ENCODE measurements at places on chromosomes 7 and 10.

GRCh38 chr10:85598646-85599045 lies 767.9 kb downstream of the GRID1 start:
- no peak for DNase-seq

- DNase-seq = no peak
Observed at GRCh38 chr10:120597902-120598301, 140.9 kb downstream of the PLPP4 start.

DNA sequence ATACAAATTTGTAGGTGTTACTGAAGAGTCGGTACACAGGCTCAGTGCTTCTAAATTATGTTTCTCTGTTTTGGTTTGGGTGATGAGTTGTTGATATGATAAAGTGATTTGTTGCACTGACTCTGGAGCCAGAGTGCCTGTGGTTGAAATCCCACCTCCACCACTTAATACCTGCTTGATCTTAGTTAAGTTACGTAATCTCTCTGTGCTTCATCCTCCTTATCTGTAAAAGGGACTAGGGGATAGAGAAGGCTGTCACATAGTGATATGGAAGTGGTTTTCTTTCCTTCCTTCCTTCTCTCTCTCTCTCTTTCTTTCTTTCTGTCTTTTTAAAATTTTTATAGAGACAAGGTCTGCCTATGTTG lies 664 bp upstream of the HPS6 start:
- no peak for DNase-seq

GRCh38 chr10:82643601-82644000 lies 768.6 kb downstream of the NRG3 start:
- DNase-seq = no peak

GRCh38 chr7:128168667-128169210 lies 72.3 kb upstream of the LEP start:
- peak; percentile 55 for DNase-seq

GRCh38 chr10:99357691-99358090 lies 28.5 kb downstream of the CNNM1 start:
- no peak for DNase-seq

GRCh38 chr10:78301481-78301880 lies 267.8 kb downstream of the RPS24 start:
- DNase-seq = no peak

- no peak for DNase-seq
Observed at GRCh38 chr10:72122221-72122620, 33.9 kb upstream of the SPOCK2 start.

DNA sequence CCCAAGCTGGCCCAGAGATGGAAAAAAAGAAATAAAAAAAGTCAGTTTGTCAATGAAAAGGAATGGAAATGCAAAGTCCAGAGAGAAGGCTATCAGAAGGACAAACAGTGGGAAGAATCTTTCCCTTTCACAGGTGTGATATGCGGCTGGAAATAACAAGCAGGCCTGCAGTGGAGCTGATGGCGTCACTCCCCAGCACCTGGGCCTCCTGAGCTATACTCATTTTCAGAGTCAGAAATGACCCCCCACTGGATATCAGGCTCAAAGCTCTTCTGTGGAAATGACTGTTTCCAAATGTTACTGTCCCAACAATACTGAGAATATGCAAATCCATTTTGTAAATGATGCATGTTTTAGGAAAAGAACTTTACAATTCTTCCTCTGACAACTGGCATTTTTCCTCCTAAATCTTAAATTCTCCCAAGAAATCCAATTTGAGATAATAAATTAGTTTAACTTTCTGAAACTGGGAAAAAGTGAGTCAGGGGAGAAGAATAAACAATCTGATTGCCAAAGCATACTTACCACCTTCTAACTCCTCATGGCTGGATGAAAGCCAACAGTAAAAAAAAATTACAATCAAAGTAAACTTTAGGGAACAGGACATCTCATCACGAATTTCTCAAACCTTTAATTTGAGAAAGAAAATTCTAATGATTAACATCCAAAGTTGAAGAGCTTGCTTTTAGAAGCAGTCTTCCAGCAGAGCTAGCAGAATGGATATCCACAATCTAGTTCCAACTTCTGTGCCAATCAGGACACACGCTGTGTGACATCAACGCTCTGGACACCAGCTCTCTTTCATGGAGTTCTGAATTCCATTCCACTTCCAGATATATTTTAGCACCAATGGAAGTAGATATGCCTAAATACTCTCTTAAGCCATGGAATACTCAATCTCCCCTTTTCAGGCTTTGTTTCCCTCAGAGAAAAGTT lies 5.3 kb upstream of the CUZD1 start:
- no peak for DNase-seq

DNA sequence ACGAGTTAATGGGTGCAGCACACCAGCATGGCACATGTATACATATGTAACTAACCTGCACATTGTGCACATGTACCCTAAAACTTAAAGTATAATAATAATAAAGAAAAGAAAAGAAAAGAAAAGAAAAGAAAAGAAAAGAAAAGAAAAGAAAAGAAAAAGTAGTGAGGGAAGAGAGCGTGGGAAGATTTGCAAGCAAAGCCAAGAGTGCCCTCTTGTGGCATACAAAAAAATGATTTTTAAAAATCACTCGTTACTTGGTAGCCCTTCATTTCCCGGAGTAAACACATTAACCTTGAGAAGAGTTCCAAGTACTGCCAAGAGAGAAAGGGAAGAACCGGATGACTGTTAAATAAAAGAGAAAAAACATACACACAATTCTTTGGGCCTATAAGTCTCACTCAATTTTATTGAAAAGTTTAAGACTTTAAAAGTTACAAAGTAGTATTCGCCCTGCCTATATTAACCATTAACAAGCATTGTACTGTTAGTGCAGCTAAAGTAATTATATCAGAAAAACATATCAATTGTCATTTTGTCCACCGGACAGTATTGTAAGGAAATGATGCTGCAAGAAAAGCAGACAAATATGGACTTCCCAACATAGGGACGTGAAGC lies 6.2 kb upstream of the CH25H start:
- DNase-seq = peak; percentile 58

- no peak for DNase-seq
Observed at GRCh38 chr10:53298443-53298842, 525.9 kb upstream of the MBL2 start.

DNA sequence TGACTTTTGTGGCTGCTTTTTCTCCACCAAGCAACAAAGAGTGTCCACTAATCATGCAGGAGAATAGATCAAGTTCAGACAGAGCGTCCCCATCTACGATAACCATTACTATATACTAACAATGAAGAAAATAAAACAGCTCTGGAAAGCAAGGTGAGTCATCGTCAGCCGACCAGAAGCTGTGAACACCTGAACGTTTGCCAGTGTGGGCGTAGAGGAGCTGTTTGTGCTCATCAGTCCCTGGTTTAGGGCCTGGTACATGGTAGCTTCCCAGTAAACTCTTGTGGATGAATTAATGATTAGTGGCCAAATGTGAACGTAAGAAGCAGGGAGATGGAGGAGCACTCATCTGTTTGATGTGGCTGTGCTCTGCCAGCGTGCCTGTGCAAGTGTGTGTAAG lies 180.7 kb downstream of the EVX1 start:
- DNase-seq = no peak

GRCh38 chr7:27163288-27164044 lies 1.9 kb downstream of the HOXA9 start:
- no peak for DNase-seq

DNA sequence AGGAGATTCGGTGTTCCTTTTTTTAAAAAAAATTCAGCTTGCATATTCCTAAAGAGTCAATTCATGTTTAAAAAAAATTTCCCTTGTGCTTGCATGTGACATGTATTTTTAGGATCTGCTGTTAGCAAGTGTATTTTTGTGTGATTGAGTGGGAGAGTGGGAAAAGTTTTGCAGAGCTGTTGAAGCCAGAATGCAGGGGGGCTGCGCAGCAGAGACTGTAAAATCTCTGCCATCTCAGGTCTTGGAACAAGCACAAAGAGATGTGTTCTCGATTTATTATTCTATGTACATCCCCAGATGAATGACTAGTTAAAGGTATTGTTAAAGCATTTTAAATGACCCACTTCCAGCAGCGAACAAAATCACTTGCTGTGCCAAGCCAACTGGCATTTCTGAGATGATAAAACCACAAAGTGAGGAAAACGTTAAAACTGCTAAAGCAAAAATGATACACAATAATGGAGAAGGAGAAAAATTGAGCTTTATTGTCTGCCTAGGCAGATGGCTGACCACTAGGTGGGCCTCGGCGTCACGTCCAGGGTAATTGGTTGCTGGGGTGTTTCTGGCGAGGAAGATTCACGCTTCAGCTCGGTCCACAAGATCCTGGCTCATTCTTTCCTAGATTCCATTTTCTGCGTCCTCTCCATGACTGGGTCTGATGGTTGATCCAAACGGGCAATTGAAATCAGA lies 67.0 kb upstream of the ATRNL1 start:
- DNase-seq = no peak

DNA sequence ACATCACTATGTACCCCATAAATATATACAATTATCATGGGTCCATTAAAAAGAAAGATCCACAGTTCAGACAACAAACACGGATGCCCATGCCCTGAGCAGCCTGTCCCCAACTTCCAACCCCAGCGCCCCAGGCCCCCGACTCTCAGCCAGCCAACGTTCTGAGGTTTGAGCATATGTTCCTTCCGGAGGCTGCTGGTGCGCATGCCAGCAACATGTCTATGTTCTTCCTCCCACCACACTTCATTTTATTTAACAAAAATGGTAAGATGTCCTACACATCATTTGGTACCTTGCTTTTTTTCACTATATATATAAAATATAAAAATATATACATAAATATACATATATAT lies 250.9 kb downstream of the MAD1L1 start:
- no peak for DNase-seq

- no peak for DNase-seq
Observed at GRCh38 chr10:86974484-86974883, 6.2 kb downstream of the ADIRF start.

GRCh38 chr10:34575882-34576281 lies 239.2 kb downstream of the PARD3 start:
- DNase-seq = no peak

DNA sequence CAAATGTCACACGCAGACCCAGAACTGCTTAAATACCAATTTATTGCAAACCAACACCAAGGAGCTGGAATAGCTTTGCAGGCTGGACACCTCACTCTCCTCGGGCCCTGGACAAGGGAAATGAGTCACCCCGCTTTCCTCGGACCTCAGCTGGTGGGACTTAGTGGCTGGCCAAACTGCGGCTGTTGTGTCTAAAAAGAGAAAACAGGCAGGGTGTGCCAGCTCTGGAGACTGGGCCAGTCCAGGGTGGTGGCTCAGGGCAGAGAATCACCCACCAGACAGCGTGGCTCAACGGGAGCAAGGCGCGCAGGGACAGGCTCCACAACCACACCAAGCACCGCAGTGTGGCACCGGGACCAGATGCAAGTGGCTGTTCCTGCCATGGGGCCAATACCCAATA lies 58.2 kb upstream of the CAMK2B start:
- peak; percentile 99 for DNase-seq

DNA sequence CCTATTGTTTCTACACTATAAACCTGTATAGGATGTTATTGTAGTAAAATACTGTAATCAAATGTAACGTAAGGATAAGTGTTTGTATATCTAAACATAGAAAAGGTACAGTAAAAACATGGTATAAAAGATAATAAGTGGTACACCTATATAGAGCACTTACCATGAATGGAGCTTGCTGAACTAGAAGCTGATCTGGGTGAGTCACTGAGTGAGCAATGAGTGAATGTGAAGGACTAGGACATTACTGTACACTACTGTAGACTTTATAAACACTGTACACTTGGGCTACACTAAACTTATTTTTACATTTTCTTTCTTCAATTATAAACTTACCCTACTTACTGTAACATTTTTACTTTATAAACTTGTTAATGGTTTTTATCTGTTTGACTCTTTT lies 732.9 kb upstream of the LRRN3 start:
- DNase-seq = no peak

DNA sequence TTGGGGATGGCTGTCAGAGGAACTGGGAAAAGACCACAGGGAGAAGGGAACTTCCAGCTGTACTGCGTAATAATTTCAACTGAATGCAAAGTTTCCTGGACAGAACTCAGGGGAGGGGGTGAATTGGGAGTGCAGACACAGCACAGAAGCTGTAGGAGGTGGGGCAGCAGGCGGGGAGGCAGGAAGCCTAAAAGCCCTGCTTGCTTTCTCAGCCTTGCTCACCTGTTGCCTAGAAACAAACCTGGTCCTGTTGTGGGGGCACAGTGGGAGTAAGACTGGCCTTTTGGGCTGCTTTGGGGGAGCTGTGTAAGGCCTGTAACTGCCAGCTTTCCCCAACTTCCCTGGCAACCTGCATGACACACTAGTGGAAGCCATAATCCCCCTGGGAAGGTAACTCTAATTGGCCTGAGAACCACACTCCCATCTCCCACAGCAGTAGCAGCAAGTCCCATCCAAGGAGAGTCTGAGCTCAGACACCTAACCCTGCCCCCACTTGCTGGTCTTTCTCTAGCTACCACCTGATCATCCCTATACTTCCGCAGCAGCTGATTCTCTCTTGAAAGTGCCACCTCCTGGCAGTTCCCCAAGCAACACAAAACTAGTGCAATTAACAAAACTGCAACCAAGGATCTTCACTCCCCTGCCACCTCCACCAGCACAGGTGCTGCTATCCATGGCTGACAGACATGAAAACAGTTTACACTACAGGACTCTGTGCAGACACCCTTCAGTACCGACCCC lies 1239.3 kb downstream of the SORCS1 start:
- DNase-seq = no peak

- DNase-seq = no peak
Observed at GRCh38 chr10:17219024-17219423, 9.0 kb upstream of the VIM start.
